ENCODE measurements at places on chromosomes 2 and 18.

DNA sequence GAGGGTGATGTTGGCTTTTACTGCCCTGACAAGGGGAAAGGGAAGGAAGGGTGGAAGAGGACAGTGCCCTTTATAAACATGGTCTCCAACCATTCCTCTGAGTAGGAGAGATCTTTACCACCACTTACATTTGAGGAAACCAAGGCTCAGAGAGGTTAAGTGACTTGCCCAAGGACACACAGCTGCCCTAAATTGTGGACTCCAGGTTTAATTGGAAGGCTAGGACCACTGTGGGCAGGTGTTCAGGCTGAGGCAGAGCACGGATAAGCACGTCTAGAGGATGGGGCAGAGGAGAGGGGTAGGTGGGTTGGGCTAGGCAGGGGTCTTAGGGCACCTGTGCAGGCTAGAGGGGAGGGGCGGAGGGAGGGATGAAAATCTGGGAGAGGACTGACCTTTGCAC lies 32.7 kb downstream of the INHBB start:
- no peak for DNase-seq

- no peak for DNase-seq
These were observed 11.1 kb downstream of the NR4A2 start for GRCh38 chr2:156321243-156321904.

DNA sequence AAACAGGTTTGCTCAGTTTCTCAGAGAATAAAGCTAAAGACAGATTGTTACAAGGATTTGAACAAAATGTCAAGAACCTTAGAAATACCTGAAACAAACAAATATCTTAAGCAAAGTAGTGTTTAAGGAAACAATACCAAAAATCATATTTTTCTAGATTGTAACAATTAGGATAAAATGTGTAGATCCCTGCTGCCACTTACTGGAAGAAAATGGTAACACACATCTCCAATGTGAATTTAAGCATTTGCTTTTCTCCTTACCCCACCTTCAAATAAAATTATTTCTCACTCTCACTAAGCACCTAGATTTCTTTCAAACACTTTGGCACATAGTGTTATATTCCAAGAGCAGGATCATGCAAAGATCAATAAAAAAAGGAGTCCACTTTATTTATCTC lies 34.9 kb downstream of the SUCLG1 start:
- peak; percentile 18 for DNase-seq

GRCh38 chr18:55442561-55442960 lies 145.4 kb downstream of the TCF4 start:
- no peak for DNase-seq

- no peak for DNase-seq
These were observed 826.4 kb downstream of the DCDC2C start for GRCh38 chr2:4529738-4530137.

DNA sequence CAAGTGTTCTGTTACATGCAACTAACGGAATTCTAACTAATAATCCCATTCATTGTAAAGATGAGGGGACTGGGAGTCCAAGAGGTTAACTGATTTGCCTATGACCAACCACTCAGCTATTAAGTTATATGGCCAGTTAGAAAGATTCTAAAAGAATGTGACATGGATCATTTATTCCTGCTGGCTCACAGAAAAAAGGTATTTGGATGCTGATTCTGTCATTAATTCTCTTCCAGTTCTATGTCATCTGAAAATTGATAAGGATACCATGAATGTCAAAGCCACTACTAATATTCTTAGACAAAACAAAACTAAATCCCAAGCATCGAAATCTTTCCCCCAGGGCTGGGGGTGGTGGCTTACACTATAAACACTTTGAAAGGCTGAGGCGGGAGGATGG lies 41.2 kb upstream of the GORASP2 start:
- DNase-seq = no peak

DNA sequence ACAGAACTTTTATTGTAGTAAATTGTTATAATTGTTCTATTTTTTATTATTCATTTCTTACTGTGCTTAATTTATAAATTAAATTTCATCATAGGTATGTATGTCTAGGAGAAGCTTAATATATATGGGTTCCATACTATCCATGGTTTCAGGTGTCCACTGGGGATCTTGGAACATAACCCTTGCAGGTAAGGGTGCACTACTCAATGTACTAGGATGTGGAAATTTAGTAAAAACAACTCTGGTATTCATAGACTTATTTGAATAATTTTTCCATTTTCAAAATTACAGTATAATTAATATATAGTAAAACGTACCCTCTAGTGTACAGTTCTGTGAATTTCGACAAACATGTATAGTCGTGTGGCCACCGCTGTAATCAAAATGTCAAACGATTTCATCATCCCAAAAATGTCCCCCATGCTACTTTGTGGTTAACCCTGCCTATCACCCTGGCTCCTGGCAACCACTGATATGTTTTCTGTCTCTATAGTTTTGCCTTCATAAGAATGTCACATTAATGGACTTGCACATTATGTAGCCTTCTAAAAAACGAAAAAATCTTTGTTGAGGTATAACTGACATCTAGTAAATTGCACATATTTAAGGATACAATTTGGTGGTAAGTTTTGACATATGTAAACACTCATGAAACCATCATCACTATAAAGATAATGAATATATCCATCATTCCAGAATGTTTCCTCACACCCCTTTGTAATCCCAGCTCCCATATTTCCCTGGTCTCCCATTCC lies 45.7 kb downstream of the ARL5A start:
- no peak for DNase-seq

DNA sequence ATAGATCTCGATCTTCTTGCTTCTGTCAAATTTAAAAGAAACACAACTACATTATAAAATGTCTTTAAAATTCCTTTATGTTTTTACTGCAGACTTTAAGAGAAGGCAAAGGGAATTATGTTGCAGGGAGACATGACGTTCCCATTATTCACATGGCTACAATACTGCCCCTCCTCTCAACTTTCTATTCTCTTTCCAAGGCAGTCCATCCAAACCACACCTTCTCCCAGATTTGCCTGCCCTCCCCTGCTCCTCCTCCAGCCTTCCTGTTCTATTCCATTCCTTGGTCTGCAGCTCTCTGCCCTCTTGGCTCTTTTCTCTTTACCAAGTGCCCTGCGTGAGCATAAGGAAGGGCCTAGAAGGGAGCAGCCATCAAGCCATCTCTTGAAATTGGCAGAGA lies 61.3 kb downstream of the NABP1 start:
- DNase-seq = no peak

DNA sequence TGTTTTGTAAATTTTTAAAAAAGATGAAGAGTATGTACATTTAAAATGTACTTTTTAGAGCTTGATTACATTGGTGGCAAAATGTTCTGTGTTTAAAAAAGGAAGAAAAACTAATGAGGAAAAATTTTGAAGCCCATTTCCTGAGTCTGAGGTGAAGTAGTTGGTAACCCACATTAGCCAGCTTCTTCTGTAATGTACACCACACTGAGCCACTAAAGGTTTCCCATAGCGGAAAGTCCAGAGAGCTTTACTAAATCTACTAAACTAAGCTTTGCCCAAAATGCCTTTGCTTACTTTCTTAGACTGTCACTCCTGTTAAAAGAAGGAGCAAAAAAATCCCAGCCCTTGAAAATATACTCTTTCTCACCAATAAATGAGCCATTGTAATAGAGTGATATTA lies 804.8 kb upstream of the ZEB2 start:
- DNase-seq = no peak

DNA sequence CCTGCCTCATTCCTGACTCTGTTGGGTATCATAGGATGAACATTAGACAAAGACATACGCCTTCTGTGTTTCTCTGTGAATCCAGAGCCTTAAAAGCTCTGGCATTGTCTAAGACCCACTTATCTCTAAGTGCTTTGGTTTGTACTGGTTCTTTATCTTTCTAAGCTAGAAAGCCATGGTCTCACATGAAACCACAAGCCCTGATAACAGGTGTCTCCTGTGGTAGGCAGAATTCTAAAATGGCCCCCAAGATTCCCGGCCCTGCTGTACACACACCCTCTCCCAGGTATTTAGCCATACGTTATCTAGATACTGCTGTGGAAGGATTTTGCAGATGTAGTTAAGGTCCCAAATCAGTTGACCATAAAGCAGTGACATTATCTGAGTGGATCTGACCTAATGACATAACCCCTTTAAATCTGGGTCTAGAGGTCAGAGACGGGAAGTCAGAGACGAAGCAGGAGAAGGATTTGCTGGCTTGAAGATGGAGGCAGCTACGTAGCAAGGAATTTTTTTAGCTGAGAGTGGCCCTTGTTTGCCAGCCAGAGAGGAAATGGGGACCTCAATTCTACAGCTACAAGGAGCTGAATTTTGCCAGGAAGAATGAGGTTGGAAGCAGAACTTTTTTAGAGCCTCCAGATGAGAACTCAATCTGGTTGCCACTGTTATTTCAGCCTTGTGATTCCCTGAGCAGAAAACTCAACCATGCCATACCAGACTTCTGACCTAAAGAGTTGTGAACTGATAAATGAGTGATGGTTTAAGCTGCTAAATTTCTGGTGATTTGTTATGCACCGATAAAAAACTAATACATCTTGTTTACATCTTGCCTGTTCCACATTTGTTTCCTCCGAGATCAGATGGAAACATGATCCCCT lies 186.7 kb downstream of the CAMKMT start:
- DNase-seq = no peak

- DNase-seq = no peak
These were observed 57.8 kb downstream of the DIPK1C start for GRCh38 chr18:74399091-74399887.

DNA sequence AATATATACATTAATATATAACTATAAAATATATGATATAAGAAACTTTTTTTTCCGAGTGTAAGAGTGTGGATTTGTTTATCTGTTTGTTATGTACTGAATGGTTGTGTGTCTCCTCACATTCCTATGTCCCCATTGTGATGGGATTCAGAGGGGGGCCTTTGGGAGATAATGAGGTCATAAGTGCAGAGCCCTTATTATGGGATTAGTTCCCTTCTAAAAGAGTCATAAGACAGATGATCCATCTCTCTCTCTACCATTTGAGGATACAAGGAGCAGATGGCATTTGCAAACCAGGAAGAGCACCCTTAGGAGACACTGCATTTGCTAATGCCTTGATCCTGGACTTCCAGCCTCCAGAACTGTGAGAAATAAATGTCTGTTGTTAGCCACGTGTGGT lies 30.3 kb upstream of the SAP130 start:
- no peak for DNase-seq

DNA sequence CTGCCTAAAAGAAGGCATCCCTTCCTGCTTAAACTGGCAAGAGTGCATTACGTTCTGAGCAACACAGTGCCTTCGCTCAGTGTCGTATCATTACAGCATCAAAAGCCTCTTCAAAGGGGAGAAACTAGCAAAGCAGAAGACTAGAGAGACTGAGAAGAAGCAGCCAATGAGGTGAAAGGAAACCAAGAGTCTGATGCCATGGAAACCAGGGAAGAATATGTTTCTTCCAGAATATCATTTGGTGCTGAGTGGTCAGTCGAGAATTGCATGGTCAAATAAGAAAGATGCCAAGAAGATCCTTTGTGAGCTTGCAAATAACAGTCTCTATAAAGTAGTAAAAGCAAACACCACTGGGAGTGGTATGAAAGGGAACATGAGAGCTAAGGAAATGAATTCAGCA lies 312.1 kb upstream of the CHST9 start:
- DNase-seq = no peak

DNA sequence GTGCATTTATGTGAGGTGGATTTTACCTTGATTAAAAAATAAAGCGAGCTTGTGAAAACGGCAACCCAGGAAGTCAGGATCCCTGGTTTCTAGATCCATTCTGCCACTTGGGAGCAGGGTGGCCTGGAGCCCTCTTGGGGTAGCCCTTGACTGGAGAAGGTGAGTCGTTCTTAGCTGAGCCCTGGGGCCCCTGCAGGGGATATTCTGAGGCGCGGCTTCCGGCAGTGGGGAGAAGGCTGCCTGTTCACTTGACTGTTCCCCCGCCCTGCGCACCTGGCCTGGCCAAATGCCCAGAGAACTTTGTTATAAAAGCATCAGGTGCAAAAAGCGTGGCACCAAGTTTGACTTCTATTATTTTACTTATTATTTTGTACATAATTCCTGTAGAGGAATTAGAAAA lies 221.9 kb downstream of the DYSF start:
- DNase-seq = no peak

GRCh38 chr2:119425620-119426395 lies 5.8 kb upstream of the TMEM37 start:
- DNase-seq = peak; percentile 66

- no peak for DNase-seq
These were observed 9.7 kb downstream of the PDCD1 start for GRCh38 chr2:241848761-241849615.

GRCh38 chr2:95296880-95297487 lies at the start of gene KCNIP3:
TSS of gene KCNIP3 (plus strand) at chr2:95297347. CDS start at chr2:95297439, 92 bp downstream.
- no peak for DNase-seq

GRCh38 chr2:39127973-39128372 lies 7.1 kb upstream of the SOS1 start:
- DNase-seq = peak; percentile 40

DNA sequence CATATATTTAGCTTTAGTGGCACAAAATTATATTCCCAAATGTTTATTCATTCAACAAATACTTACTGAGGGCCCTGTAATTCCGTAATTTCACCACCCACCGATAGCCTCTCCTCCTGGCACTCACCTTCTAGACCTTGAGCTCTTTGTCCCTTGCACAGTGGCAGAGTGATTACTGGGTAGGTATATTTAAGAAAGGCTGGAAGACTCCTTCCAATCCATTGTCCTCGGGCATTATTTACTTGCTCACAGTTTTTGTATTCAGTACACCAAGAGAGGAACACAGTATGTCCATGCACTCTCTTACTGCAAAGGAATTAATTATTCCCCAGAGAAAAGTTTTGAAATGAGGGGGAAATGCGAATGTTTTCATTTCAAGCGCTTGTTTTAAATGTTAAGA lies 1.1 kb upstream of the CDCA7 start:
- no peak for DNase-seq

GRCh38 chr2:30847329-30847728 lies 40.1 kb upstream of the CAPN13 start:
- DNase-seq = no peak

DNA sequence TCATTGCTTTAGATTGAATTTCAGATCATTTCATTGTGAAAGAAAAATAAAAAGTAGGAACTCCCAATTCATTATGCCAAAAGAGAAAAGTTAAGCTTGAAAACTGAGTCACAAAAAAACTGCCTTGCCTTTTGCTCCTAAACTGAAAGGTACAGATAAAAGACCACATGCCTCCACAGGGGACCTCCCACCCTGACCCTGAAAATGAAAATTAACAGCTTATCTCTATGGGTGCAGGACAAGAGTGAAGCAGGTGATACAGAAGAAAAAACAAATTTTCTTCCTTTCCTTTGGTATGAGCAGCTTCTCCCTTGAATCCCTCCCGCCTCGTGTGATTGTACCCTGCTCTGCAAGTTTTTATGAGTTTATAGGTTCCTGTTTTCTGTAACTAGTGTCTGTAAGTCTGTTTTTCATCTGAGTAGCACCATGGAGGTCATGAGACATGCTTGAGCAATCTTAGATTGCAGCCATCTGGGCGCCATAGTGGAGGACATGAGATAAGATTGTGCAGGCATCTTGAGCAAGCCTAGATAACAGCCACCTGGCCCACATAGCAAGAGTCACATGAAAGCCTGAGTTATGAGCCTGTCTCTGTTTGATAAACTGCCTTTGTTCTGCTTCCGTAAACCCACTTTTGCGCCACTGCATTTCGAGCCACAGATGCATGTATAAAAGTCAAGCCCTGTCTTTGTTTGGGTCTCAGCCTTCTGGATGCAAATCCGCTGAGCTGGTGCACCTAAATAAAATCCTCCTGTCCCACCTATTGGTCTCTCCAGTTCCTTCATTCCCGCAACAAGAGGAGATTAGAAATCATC lies 56.2 kb upstream of the DYNC1I2 start:
- DNase-seq = peak; percentile 78

- peak; percentile 99 for DNase-seq
These were observed 238.2 kb upstream of the RBBP8 start for GRCh38 chr18:22694954-22695353.

Data from amniotic epithelial cell (primary cell).